8988T (cell line): ENCODE measurements at places on chromosomes 3 and 15.

DNA sequence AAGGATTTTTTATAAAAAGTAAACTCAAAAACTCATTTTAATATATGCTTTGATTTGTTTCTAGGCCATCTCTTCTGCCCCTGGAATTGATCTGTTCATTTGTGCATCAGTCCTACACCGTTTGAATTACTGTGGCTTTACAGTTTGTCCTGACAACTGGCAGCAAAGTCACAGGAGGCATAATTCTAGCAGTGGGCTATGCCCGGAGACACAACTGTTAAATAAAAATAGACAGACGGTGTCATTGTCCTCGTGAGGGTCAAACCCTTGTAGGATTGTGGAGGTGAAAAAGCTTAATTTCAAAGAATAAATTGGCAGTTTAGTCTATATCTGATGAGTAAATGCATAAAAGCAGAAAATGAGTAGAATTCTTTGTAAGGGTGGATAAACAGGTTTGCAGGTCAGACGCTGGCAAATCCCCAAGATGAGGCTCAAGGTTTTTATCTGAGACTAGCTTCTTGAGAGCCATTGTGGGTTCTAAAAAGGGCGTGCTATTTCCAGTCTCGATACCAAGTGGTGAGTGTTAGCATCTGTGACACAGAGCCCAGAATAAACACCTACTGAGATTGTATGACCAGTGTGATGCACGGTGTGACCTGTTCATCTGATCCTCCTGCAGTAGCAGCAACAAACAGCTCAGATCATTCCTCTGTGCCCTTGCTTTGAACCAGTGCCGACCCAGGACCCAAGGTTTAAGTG, 51.5 kb upstream of the SLCO3A1 start:
- no peak for DNase-seq

DNA sequence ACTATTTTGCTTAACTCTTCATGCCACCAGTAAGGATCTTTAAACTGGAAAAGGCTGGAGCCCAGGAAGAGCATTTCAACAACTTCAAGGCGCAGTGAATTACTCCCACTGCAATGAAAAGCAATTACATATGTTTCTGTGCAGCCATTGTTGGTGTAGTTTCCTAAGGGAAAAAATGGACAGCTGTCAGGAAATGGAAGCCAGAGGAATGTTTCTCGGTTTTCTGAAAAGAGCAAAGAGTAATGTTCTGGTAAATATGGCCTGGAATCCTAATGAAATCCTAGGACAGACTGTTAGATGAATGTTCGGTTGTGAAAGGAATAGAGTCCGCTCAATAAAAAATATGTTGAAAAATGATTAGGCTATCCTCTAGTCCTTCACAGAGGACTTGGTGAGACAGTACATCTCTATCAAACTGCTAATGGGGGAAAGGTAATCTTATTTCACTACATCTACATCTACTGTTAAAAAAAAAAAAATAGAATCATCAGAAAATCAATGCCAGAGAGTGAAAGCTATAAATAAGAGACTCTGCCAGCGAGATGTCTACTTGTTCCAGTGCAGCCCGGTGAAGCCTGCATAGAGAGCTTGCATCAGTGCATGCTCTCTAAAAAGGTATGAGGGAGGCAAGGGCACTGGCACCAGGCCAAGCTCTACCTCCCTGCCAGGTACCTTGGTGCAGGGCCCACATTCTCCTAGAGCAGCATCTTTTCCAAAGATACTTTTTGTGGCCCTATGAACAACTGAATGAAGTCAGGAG, 68.2 kb upstream of the TJP1 start:
- DNase-seq, result no peak

DNA sequence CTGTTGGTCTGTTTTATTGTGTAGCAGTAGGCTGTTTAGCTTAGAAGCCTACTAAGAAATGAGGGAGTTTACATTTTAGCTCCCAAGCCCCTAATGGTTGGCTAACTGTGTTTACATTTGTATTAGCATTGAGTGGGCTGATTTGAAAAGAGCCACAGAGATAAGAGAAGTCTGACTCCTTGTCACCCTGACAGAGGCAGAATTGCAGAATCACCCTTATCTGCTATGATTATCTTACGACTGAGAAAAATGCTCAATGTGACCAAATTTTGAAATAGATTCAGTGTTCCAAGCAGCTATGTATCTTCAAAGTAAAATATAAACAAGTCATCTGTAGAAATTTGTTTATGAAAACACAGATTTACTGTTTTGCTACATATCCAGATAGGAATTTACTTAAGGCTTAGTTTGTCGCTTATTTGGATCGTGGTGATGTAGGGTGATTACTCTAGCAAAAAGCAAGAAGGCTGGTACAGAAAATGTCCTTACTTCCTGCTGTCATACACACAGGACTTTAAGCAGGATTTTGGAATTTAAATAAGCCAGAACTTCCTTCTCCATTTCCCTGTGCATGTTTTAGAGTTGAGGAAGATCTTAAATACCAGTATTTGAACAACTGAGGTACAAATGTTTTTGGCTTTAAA, 19.0 kb downstream of the SEMA6D start:
- DNase-seq, result no peak

GRCh38 chr3:123658118-123658851, 73.4 kb upstream of the HACD2 start:
- no peak for DNase-seq
